Panc1 (cell line): ENCODE measurements at places on chromosomes 5 and 9. TPM values are rescaled to one million over a fixed set of nuclear protein-coding genes. Genes with fewer than 3 reads are reported as not detected.

DNA sequence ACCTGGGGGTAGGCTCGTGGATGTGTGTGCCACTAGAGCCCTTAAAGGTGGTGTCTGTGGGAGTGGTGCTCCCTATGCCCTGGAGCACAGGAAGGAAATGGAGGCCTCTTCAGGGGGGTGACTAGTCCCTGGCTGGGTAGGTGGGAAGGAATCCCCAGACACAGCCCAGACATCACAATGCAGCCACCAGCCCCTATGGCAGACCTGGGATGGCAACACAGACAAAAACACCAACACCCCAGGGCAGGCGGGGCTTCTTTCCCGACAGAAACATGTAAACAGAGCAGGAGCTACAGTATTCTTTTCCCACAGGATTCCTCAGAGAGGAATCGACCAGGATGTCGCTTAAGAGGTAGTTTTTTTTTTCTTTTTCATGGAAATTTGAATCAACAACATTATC is 10.4 kb upstream of the NR5A1 start:
- no peak overlapping the region for H3K4me3 ChIP-seq
- no peak for DNase-seq
- no peaks in the 10 kb centered on the region for H3K27me3 ChIP-seq
- no peaks in the 10 kb centered on the region for H3K36me3 ChIP-seq
- no peak overlapping the region for H3K27ac ChIP-seq

DNA sequence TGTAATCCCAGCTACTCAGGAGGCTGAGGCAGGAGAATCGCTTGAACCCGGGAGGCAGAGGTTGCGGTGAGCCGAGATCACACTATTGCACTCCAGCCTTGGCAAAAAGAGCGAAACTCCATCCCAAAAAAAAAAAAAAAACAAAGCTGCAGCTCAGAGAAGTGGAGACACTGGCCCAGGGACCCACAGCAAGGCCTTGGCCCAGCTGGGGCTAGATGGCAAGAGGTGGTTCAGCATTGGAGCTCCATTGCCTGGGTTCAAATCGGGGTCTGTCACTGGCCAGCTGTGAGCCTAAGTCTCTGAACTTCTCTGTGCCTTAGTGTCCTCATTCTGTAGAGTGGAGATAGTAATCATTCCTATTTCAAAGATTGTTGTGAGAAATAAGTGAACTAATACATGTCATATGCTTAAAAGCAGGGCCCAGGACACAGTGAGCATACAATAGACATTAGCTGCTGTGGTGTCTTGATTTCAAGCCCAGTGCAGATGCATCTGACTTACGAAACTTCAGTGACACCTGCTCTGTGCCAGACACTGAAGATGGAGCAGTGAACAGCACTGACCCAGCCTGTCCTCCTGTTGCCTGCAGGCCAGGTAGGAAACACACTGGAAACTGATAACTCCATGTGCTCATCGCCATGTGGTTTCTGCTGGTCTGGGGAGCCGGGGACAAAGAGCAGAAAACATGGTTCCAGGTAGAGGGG is 127.7 kb downstream of the C9orf50 start:
- no peaks in the 10 kb centered on the region for H3K36me3 ChIP-seq
- H3K4me1 ChIP-seq: peaks cover 58% of the 10 kb centered on the region
- no peaks in the 10 kb centered on the region for H3K27me3 ChIP-seq
- H3K4me3 ChIP-seq: no peak overlapping the region
- peak overlapping the region; percentile 97 for H3K27ac ChIP-seq

GRCh38 chr9:98913044-98913443 is 30.7 kb upstream of the COL15A1 start:
- no peak overlapping the region for H3K27ac ChIP-seq
- DNase-seq: no peak
- H3K4me3 ChIP-seq: no peak overlapping the region
- no peaks in the 10 kb centered on the region for H3K4me1 ChIP-seq
- no peaks in the 10 kb centered on the region for H3K27me3 ChIP-seq

DNA sequence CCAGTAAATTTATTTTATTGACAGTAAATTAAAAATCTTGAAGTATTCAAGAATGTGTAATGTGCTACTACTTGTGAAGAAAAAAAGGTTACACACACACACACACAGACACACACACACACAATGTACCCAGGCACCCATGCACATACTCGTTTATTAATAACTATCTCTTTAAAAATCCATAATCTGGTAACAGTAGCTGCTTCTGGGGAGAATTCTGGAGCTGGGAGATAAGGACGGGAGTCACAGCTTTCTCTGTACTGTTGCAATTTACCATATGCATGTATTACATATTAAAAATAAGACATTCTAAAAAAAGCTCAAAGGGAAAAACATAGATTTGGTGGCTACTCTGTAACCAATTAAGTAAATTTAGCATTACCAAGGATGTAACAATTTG is 7.9 kb upstream of the C1QTNF2 start:
- H3K36me3 ChIP-seq: no peaks in the 10 kb centered on the region
- no peak overlapping the region for H3K4me3 ChIP-seq
- H3K27me3 ChIP-seq: peaks cover 22% of the 10 kb centered on the region
- no peak for DNase-seq

DNA sequence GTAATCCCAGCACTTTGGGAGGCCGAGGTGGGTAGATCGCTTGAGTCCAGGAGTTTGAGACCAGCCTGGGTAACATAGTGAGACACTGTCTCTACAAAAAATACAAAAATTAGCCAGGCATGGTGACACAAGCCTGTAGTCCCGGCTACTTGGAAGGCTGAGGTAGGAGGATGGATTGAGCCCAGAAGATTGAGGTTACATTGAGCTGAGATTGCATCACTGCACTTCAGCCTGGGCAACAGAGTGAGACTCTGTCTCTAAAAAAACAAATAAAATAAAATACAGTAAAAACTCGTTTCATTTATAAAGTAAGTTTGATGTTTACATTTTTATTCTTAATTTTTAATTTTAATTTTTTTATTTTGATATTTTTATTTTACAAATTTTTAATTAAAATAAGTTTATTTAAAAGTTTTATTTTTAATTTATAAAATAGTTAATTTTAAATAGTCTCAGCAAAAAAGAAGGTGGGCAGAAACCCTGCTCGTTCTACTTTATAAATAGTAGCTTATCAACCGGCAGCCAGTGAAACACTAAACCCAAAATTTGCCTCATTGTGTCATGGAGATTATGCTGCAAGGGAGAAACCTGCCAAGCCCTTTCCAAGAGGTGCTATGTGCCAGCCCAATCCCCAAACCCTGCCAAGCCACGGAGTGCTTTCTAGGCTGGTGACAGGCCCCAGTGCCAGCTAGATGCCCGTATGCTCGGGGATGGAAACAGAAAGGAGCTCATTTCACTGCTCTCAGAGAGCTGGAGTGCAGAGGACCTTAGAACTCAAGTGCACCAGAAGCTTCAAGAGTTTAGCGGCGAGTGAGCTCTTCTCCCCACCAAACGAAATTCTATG is 38.9 kb downstream of the SERINC5 start:
- no peaks in the 10 kb centered on the region for H3K36me3 ChIP-seq
- no peak for DNase-seq
- H3K27ac ChIP-seq: no peak overlapping the region
- H3K27me3 ChIP-seq: no peaks in the 10 kb centered on the region
- no peak overlapping the region for H3K4me3 ChIP-seq
- peaks cover 16% of the 10 kb centered on the region for H3K4me1 ChIP-seq

DNA sequence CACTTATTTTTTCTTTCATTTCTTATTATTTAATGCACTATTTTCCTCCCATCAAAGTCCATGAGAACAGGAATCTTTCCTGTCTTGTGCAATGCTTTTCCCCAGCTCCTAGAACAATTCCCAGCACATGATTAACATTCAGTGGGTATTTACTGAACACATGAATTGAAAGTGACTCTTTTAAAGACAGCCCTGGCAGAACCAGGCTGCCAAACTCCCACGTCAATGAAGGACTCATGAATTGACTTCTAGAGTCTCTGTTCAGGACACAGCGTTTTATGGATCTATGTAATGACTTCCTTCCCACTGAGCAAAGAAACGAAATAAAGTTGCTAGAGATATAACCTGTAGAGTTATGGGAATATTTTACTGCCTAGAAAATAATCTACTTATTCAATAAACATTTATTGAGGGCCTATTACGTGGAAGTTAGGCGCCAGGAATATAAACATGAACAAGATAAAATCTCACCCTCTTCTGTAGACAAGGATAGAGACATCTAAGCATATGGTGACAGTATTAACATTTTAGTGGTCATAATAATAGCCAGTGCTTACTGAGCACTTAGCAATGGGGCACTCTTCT is 485.9 kb upstream of the KLF4 start:
- no peaks in the 10 kb centered on the region for H3K36me3 ChIP-seq
- H3K4me3 ChIP-seq: no peak overlapping the region
- no peak for DNase-seq
- no peak overlapping the region for H3K27ac ChIP-seq

DNA sequence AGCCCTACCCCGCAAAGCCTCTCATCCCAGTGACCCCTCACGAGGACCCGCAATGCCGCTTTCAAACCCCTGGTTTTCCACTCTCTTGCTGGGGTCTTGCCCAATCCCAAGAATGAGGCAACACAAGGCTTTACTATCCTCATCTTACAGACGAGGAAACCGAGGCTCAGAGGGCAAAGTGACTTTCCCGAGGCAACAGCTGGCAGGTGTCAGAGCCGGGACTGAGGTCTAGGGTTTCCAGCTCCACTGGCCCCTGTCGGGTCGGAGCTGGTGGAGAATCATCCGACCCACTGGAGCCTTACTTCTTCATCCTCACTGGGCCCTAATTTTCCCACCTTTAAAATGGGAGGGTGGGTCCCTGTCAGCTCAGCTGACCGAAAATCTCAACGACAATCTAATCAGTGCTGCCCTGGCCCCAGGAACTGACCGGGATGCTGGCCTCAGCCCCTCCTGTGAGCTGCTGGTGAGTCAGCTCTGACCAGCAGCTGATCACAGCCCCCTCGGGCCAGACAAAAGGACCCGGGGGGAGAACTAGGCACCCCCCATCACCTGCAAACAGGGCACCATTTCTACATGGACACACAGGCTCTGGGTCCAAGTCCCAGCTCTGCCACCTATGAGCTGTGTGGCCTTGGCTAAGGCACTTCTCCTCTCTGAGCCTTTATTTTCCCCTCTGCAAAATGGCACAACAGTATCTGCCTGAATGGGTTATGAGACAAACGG is 72.7 kb upstream of the STXBP1 start:
- H3K27ac ChIP-seq: peak overlapping the region; percentile 84
- DNase-seq: no peak
- no peaks in the 10 kb centered on the region for H3K27me3 ChIP-seq
- no peak overlapping the region for H3K4me3 ChIP-seq
- peaks cover 81% of the 10 kb centered on the region for H3K4me1 ChIP-seq
- no peaks in the 10 kb centered on the region for H3K36me3 ChIP-seq

- H3K36me3 ChIP-seq: no peaks in the 10 kb centered on the region
Measured at GRCh38 chr5:57406641-57407040, 76.0 kb downstream of the ACTBL2 start.

- H3K27me3 ChIP-seq: no peaks in the 10 kb centered on the region; the same call in 1 of the 2 replicates
- no peak overlapping the region for H3K27ac ChIP-seq
- no peak for DNase-seq
- H3K4me1 ChIP-seq: no peaks in the 10 kb centered on the region
- H3K36me3 ChIP-seq: no peaks in the 10 kb centered on the region
- H3K4me3 ChIP-seq: no peak overlapping the region
Measured at GRCh38 chr9:69019808-69020207, 5.9 kb upstream of the PRKACG start.

DNA sequence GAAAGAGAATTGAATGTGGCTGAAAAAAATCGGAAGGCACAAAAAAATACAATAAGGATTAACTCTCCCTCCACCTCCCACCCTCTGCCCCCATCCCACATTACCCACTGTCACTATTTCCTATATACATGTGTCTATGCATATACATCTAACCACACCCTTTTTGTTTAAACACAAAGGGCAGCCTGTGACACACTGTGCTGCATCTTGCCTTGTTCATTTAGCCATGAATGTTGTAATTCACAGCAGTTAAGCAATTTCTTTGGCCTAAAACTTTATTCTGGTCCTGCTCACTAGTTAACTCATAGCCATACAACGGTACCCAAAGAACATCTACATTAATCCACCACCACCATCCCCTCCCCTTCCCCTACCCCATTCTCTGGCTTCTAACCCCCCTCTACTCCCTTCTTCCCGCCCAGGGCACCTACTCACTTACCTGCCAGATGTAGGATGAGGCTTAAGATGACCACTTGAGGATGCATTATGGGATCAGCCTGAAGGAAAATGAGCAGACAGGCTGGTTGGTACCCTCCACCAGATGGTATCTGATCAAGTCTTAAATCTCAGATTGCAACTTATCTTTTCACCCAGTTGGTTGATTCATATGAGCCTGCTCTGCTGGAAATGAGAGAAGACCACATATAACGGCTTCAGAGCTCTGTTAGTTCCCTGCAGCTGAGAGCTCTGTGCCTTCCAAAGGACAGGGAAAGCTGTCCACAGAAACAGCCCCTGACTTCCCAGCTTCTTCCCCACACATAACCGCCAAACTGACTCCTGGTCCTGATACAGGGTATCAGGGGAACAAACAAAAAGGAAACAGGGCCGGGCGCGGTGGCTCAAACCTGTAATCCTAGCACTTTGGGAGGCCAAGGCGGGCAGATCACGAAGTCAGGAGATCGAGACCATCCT is 1.2 kb downstream of the HAVCR1 start:
- no peaks in the 10 kb centered on the region for H3K36me3 ChIP-seq
- H3K4me1 ChIP-seq: no peaks in the 10 kb centered on the region
- H3K27ac ChIP-seq: no peak overlapping the region
- DNase-seq: no peak
- H3K27me3 ChIP-seq: no peaks in the 10 kb centered on the region

DNA sequence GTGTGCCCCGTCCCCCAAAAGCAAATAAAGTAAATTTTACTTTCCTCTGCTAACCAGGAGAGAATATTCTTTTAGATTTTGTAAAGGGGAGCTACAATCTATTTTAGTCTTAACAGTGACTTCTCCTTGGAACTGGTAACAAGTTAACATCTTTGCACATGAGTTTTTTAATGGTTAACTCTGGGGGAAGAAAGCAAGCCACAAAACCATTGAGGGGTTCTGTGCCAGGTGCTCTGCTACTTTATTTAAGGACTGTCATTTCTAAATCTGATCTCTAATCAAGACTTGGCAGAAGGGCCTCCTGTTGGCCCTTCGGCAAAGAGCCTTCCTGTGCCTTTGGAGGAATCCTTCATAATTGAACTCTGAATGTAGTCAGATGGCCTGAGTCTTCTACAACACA is 153.4 kb downstream of the SLC12A2 start:
- no peaks in the 10 kb centered on the region for H3K27me3 ChIP-seq
- no peak overlapping the region for H3K4me3 ChIP-seq
- no peak overlapping the region for H3K27ac ChIP-seq
- H3K36me3 ChIP-seq: no peaks in the 10 kb centered on the region
- H3K4me1 ChIP-seq: no peaks in the 10 kb centered on the region

GRCh38 chr9:132249123-132249522 is 87.3 kb downstream of the NTNG2 start:
- no peaks in the 10 kb centered on the region; the same call in 1 of the 2 replicates for H3K4me1 ChIP-seq
- no peak for DNase-seq
- H3K4me3 ChIP-seq: no peak overlapping the region
- H3K27ac ChIP-seq: no peak overlapping the region

GRCh38 chr9:110900917-110901316 is 137.4 kb downstream of the LPAR1 start:
- no peaks in the 10 kb centered on the region for H3K27me3 ChIP-seq
- H3K27ac ChIP-seq: no peak overlapping the region
- H3K4me1 ChIP-seq: no peaks in the 10 kb centered on the region

The PCDHB13 gene
- 1.0 TPM for total RNA-seq

The PCDHB4 gene
- total RNA-seq: 0.26 TPM

The NMUR2 gene
- not detected for total RNA-seq

The TMEM215 gene
- total RNA-seq: not detected

The CD74 gene
- 12.7 TPM for total RNA-seq

The DBH gene
- total RNA-seq: not detected
